Activated CD4-positive, alpha-beta T cell treated with anti-CD3 and anti-CD28 coated beads for 4 hours (primary cell): ENCODE measurements at places on chromosomes 2 and 18.

DNA sequence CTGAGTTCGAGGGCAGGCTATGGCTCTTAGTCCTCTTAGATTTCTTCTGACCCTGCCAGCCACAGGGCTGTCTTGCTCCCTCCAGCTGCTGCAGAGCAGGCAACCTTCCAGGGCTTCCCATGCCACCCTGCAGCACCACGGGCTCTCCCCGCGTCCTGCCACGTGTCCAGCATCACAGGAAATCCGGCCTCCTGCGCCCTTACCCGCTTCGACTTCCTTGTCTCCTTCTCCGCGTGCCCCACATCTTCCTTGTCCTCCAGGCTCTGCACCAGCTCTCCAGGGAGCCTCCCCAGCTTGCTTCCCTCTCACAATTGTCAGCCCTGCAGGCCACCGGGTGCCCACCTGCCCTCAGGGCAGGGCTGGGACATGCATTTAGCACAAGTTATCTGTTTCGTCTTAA, 253.5 kb downstream of the DCDC2C start:
- no peak for DNase-seq

GRCh38 chr18:62839874-62840713, 124.8 kb downstream of the PHLPP1 start:
- no peak for DNase-seq

DNA sequence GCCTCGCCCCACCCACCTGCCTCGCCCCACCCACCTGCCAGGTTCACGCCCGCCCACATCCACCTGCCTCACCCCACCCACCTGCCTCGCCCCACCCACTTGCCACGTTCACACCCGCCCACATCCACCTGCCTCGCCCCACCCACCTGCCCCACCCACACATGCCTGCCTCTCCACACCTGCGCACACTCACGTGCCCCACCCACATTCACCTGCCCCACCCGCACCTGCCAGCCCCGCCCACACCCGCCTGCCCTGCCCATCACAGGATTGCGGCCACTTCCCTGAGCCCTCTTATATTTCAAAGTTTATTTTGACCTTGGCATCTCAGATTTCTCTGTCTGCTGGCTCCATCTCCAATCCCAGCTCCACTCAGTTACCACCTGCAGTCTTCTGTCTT, 217.5 kb upstream of the SOX11 start:
- DNase-seq: no peak

DNA sequence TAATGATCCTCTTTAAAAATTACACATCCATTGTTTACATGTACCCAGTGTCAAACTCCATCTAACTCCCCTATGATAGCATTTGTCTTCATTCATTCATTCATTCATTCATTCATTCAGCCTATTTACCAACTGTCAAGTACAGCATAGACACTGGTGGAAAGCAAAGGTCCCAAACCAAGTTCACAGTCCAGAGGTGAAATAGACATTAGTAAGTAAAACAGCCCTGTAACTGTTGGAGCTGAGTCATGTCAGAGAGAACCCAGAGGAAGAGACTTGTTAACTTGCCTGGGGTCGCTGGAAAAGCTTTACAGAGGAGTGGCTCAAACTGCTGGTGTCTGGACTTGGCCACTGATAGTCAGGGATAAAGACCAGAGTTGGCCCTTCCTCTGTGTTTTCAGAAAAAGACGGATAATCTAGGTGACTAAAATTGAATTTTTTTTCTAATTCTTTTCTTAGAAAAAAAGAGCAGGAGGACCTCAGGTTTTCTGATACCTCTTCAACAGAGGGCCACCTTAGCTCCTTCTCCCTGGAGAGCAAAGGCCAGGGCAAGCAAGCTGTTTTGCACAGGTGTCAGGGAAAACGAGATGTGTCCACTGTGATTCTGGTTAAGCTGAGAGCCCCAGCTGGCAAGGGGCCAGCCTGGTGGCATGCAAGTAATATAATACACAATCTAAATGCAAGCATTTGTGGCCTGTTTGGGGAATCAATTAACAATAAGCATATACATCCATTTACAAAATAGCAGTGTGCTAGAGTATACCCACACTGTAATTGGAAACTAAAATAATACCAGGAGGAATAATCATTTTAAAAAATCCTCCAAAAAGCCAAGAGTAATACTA, 96.7 kb upstream of the SLC14A2 start:
- DNase-seq: no peak

DNA sequence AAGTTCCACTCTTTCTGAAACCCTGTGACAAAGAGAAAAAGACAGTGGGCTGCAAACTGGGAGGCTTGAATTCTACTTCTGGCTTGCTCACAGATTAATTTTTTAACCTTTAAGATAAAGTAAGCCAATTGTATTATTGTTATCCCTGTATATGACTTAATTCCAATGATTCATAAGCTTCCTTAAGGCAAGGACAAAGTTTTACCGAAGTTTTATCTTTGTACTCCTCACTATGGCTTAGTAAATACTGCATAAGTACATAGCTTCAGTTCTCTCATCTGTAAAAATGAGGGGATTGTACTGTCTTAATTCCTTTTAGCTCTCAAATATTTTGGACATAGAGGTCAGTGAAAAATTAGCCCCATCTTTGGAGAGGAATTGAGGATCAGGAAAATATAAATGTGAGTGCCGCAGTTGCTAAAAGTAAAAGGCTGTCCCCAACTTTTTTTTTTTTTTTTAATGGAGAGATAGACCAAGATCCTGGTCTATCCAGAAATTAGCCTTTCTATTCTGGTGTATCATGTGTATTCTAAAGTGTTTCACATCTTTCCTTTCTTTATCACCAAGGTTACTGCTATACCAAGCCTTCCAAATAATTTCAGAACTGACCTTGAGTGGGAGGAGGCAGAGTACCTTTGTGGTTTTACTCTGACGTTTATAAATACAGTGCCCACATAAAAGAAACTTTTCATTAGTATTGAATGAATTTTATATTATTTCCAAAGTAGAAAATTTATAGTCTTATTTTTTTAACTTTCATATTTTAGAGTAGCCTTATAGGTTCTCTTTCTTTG, 13.3 kb downstream of the RELCH start:
- DNase-seq: no peak

DNA sequence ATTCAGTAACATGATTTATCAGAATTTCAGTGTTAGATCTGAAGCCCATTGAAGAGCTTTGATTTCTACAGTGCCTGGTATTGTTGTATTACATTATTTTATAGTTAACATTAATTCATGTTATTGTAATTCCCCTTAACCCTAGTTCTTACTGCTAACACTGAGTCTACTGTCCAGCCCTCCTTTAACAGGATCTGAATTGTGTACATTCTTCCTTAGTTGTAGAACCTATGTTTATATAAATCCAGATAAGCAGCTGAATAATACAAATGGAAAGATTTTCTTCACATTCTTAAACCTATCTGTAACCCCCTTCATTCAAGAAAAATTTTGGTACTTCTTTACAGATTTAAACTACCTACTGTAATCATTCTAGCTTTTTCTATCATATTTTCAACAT, 14.7 kb downstream of the NDUFAF7 start:
- no peak for DNase-seq

- DNase-seq: no peak
These were observed 403 bp downstream of the MAP2 start for GRCh38 chr2:209424199-209424701.

DNA sequence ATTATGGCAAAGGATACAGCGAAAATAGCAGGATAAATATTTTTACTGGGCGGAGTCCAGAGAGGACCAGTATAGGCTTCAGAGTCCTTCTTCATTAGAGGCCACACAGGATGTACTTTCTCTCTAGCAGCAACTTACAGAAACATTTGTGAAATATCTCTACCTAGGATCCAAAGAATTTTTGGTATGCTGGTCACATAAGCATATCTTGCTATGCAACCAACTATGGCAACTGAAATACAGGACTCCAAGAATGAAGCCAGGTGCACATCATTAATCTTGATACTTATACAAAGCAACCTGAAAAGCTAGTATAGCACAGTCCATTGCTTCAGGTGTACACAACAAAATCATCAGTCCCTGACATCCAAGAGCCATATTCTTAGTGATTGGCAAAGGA, 59.1 kb upstream of the NABP1 start:
- DNase-seq: no peak

GRCh38 chr2:162731917-162732804, 106.4 kb downstream of the KCNH7 start:
- DNase-seq: no peak

DNA sequence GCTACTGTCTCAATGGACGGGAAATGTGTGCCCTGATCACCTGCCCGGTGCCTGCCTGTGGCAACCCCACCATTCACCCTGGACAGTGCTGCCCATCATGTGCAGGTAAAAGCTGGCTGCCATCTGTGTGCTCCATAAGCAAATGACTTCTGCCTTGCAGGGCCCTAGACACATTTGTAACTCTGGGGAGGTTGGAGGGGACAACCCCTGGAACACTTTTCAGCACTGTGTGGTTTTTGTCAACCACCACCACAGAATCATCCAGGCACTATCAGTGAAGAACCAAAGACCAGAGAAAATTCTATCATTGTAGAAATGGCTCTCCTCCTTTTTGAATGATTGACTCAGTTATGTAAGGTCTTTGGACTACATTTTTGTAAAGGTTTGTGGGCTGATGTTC, 84.3 kb downstream of the FEZ2 start:
- no peak for DNase-seq

- no peak for DNase-seq
These were observed 41.5 kb downstream of the SP140 start for GRCh38 chr2:230267059-230267458.

GRCh38 chr2:112957511-112957910, 20.3 kb upstream of the IL36G start:
- DNase-seq: no peak

GRCh38 chr18:44216169-44216568, 464.5 kb upstream of the SETBP1 start:
- no peak for DNase-seq

DNA sequence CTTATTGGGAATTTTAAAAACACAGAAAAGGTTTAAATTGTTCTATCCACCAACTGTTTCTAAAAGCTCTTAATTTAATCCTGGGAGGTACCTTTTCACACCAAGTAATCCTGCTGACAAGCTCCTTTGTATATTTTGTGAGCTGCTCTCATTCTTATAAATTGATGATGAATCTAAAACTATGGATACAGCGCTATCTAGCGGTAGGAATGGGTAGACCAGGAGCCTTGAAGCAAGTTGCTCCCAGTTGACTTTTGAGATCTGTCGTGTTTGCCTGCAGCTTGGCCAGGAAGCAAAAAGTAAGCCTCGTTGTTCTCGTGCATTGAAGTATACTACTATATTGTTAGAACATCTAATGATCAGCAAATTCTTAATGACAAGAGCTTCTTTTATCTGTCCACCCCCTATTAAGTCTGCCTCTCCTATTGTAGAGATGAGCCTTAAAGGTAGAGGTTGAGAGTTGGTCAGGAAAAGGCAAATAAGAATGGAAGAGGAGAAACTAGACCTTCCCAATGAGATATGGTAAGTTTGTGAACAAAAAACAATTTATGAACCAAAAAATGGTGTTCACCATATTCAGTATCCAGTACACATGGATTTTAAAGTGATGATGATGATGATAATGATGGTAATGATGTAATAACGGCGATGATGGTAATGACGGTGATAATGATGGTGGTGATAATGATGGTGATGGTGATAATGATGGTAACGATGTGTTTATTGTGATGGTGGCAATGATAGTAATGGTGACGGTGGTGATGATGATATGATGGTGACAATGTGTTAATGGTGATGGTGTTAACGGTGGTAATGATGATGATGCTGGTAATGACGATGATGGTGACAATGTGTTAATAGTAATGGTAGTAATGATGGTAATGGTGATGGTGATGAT, 212.1 kb upstream of the NCKAP5 start:
- DNase-seq: no peak

GRCh38 chr18:7336623-7337022, 105.7 kb downstream of the LRRC30 start:
- DNase-seq: no peak

DNA sequence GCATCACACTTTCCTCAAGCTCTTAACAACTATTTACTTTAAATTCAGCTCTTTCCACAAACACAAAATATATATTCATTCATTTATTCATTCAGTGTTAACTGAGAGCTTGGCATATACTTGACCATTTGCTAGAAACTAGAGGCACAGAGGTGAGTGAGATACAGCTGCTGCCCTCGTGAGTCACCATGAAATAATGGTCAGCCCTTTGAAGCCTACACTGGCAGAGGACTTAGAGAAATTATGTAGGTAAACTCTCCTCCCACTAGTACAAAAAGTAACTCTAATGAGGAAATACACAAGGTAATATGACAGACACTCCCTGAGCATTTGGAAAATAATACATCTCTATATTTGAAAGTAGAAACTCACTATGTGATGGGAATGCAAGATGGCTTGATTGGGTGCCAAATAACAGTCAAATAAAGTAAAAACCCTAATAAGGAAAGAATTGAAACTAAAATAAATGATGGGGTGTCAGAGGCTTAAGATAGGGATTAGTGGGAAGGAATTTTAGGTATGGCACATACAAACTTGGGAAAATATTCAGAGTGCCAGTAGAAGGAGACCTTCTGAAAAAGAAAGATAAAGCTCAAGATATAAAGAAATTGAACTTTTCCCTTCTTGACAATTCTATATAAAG, 61.1 kb downstream of the ANTXR1 start:
- no peak for DNase-seq

- no peak for DNase-seq
These were observed 28.3 kb downstream of the ANXA4 start for GRCh38 chr2:69770193-69770702.

GRCh38 chr18:43635397-43635796, 358.1 kb upstream of the SYT4 start:
- DNase-seq: no peak

- DNase-seq: no peak
These were observed at the start of gene COL6A3 for GRCh38 chr2:237413777-237414661. Gene COL6A3, minus strand, starts transcription at chr2:237414164. Its CDS starts 17,347 bp downstream, at chr2:237396817.

DNA sequence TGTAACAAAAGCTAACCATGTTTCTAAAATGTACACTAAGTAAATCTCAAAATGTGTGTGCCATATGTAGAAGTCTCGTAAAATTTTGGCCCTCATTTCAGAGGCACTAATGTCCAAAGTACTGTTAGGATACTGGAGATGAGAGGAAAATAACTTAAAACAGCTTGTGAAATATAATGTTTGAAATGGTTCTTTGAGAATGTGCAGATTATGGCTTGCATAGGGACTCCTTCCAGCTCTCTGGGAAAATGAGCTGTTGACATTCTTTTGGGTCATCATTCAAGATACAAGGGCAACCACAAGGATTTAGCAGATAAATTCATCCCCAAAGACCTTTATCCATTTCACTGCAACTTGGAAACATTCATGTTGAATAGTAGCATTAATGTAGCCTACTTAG, 38.1 kb upstream of the OTX1 start:
- DNase-seq: no peak
